NCI-H774 (cell line): ENCODE measurements at places on chromosomes 7 and 10.

DNA sequence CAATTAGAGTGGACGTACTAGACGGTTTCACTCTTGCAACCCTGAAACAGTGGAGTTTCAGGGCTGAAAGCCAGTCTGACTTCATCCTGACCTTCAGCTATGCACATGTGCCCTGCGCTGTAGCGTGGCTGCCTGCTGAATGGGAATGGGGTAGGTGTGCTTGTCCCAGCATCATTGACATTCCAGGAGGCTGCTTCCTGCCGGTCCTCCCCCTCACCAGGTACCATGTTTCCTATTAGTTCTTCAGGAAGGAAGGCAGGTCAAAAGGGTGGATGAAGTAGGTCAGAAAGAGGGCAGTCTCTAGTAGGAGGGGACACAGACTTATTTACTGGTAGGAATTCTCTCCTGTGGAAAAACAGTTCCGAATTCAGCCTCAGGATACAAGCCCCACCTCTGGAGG is 551.8 kb upstream of the GALNT17 start:
- DNase-seq = no peak

DNA sequence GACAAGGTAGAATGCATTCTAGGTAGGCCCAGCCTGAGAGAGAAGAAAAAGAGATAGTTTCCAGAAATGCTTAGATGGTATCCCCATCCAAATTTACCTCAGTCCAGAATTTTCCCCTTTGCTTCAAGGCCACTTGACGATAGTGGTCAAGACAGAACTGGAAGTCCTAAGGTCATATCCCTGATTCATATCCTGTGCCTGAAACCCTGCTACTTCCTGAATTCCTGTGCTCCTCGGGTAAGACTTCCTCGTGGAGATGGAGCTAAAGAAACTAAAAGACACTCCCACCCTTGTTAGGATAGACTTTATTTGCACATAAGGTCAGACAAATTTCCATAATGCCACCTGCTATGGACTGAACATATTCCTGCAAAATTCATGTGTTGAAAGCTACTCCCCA is 175.9 kb downstream of the EVX1 start:
- no peak for DNase-seq

DNA sequence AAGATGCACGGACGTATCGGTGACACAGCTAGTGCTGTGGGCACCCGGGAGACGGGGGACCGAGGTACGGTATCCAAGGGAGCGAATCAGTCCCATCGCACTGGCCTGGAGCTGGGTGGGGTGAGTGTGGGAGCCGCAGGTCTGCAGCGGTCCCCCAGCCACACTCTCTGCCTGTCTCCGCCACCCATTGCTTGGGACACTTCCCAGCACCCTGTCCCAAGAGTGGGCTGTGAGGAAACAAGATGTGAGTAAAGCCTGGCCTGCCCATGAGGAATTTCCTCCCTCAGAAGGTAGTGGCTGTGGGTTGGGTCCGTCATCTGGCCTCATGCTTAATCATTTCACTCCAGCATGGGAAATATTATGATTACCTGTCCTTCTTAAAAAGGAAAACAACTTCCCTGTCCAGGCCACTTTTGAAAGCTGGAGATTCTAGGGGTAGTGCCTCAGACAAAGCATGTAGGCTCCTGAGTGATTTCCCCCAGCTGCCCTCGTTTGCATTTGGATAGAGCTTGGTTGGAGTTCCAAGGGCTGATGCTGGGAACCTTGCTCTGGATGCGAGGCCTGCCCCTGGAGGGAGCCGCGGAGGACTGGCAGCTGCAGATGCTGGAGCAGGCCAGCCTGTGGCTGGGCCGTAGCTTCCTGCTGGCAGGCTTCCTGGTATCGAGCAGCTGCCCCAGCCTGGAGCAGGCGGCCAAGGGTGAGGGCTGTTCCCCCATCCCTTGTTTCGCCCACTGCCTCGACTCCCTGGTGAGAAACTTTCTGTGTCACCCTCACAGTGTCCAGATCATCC is 6.2 kb upstream of the ACTR3C start:
- no peak for DNase-seq

- DNase-seq = no peak
Observed at GRCh38 chr10:124170631-124171030, 77.2 kb upstream of the CHST15 start.

GRCh38 chr10:124035928-124036558 is 57.4 kb downstream of the CHST15 start:
- no peak for DNase-seq

GRCh38 chr7:109893231-109893630 is 1197.7 kb upstream of the LRRN3 start:
- DNase-seq = no peak

GRCh38 chr10:32386623-32387260 is 39.8 kb upstream of the EPC1 start:
- no peak for DNase-seq

- DNase-seq = no peak
Observed at GRCh38 chr7:85023066-85023712, 163.7 kb downstream of the SEMA3D start.

GRCh38 chr7:42946627-42946950 is 14.4 kb downstream of the MRPL32 start:
- no peak for DNase-seq

- no peak for DNase-seq
Observed at GRCh38 chr10:108689891-108690290, 1233.4 kb downstream of the XPNPEP1 start.

- no peak for DNase-seq
Observed at GRCh38 chr7:112103246-112103645, 103.0 kb downstream of the DOCK4 start.

GRCh38 chr10:11035301-11035991 is 17.8 kb downstream of the CELF2 start:
- DNase-seq = no peak

DNA sequence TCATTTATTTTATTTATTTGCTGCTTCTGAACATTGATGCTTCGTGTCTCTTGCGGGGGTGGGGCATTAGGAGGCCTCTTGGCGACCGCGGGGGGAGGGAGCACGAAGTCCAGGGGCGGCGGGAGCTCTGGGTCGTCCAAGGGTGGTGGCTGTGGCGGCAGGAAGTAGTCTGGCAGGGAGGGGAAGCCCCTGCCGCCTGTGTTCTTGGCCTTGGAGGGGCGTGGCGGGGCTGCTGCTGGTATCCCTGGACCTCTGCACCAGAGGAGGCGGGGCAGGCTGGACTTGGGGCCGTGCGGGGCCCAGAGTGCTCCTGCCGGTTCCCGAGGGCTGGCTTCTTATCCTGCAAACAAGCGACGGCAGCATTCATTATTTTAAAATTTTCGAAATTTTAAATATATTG is 70.5 kb upstream of the ABI1 start:
- DNase-seq = no peak

GRCh38 chr7:67841896-67842295 is 845.3 kb downstream of the TYW1 start:
- DNase-seq = no peak

GRCh38 chr10:93199191-93199751 is 125.6 kb downstream of the CYP26A1 start:
- DNase-seq = no peak

DNA sequence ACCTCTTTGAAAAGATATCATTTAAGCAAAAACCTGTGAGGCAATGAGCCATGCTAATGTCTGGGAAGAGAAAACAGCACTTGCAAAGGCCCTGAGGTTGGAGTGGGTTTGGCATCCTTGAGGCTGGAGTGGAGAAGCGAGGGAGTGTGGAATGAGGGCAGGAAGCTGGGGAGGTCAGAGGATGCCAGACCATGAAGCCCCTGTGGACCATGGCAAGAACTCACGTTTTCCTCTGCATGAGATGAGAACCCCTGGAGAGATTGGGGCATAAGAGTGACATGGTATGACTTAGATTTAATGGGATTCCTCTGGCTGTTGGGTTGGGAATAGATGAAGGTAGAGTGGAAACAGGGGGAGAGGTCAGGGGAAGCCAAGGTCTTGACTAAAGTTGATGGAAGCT is 49.4 kb downstream of the GPR26 start:
- DNase-seq = no peak

- DNase-seq = no peak
Observed at GRCh38 chr7:38327637-38328036, 54.2 kb upstream of the TARP start.

DNA sequence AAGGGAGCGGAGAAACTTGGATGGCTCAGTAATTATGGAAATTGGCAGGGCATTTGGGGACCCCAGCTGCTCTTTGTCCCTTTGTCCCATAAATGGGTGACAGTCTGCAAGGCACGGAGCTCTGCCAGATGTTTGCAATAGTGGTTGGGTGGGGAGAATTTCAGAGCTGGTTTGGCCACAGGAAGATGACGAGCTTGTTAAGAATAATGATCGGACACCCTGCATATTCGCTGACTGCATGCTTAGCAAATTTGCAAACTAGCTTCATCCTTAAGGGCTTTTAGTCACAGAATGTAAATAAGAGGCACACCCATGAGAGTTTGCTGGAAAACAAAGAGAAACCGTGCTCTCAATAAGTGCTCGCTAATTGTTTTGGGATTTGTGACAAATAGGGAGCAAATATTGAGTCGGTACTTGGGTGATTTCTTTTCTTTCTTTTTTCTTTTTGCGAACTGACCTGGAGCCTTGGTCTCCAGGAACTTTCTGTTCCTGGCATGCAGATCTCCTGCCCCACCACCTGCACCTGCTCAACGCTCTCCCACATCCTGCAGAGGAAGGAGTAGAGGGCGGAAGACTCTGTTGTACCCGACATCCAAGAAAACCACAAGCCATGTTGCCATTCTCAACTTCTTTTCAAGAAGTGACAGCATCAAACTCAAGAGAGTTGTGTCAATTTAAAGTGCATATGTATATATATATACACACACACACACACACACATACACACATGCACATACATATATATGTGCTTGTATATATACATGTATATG is 238.9 kb downstream of the CAMK1D start:
- peak; percentile 43 for DNase-seq

GRCh38 chr7:17672783-17673182 is 267.5 kb downstream of the SNX13 start:
- no peak for DNase-seq

GRCh38 chr7:130087364-130087763 is 17.0 kb downstream of the KLHDC10 start:
- no peak for DNase-seq

DNA sequence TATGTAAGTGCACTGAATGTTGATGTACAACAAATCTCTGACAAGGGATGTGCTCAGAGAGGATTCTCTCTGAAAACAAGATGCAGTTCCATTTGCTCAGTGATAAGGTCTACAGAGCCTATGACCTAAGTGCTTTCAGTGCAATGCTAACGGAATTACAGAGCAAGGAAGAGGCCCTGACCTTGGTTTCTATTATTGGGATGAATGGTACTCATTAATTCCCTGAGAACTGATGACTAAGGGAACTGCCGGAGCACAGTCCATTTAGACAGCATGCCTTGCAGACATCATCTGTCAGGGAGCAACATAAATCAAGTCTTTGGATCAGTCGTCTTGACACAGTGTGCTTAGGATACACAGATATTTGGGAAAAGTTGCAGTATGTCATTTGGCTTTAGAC is 340.8 kb downstream of the PHTF2 start:
- no peak for DNase-seq
